ENCODE measurements at places on chromosomes 6 and 20.

DNA sequence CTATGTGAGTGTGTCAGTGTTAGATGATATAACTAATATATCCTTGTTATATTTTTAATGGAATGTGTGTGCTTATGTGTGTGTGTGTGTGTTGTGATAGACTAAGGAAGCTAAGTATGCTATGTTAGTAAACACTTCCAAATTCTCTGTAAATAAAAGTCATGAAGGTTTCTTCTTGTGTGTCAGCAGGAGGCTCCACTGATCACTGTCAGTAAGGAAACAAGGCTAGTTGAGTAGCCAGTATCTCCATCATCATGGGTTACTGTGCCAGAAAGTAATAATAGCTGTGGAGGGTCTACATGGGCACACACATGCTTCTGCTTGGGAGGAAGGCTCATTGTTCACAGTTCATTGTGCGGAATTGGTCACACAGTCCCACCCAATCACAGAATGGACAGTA is 302.8 kb upstream of the RNF217 start:
- no peak for DNase-seq

DNA sequence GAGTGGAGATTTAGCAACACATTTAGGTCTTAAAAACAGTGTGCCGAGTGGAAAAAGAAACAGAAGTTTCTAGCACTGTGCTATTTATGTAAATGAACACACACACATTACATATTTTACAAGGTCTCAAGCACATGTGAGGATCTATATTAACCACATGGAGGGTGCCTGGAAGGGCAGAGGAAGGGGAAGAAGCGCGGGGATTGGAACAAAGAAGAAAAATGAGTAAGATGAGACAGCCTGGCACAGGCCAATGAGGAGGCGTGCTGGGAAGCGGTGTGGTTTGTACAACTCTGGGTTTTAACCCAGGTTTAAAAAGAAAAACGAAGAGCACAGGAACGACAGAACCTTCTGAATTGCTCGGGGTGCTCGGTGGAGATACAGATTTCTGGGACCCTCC is 5.7 kb downstream of the KCNG1 start:
- no peak for DNase-seq

GRCh38 chr20:36852187-36852586 is 23.8 kb upstream of the TLDC2 start:
- DNase-seq = no peak

- no peak for DNase-seq
Observed at GRCh38 chr6:52392944-52393343, 27.2 kb upstream of the EFHC1 start.
